ENCODE measurements at places on chromosomes 5 and 9.

DNA sequence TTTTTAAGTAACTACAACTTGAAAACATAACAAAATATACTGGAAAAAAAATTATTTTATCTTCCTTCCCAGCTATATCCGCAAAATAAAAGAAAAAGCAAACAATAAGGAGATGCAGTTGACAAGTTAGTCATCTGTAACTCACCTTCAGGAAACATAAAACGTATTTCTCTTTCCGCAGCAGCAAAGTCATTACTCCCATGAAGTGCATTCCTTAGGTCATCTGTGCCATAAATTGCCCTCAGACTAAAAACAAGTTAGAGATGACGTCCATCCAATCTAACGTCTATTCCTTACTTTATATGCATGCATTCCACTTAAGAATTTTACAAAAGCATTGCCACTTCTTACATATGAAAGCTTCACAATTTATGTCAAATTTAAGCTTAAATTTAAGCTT is 10.9 kb downstream of the NME5 start:
- no peak for DNase-seq

- DNase-seq: no peak
Measured at GRCh38 chr9:94811074-94811473, 84.6 kb downstream of the AOPEP start.

GRCh38 chr9:130663258-130663976 is 977 bp upstream of the PRDM12 start:
- DNase-seq: no peak

DNA sequence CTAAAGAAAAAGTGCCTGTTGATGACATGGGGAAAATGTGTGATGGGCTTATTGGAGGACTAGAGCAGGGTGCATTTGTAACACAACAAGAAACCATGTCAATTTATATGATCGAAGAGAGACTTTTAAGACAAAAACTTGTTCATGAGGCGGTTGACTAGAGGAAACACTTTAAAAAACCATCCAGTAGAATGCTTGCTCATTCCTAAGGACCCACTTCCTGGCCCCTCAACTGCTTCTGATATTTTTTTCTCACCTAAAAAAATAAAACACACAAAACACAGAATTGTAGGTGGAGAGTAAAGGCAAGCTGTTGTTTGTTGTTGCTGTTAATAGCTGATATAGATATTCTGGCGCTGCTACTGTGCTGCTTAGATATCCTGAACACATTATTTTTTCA is 50.6 kb downstream of the SPIN1 start:
- no peak for DNase-seq

- DNase-seq: no peak
Measured at GRCh38 chr5:154165886-154166285, 24.6 kb upstream of the GALNT10 start.

- peak; percentile 86 for DNase-seq
Measured at GRCh38 chr5:93382188-93382825, 198.7 kb downstream of the NR2F1-AS1 start.

Data from renal cortical epithelial cell (primary cell).